ENCODE measurements at places on chromosomes 11 and 22.

DNA sequence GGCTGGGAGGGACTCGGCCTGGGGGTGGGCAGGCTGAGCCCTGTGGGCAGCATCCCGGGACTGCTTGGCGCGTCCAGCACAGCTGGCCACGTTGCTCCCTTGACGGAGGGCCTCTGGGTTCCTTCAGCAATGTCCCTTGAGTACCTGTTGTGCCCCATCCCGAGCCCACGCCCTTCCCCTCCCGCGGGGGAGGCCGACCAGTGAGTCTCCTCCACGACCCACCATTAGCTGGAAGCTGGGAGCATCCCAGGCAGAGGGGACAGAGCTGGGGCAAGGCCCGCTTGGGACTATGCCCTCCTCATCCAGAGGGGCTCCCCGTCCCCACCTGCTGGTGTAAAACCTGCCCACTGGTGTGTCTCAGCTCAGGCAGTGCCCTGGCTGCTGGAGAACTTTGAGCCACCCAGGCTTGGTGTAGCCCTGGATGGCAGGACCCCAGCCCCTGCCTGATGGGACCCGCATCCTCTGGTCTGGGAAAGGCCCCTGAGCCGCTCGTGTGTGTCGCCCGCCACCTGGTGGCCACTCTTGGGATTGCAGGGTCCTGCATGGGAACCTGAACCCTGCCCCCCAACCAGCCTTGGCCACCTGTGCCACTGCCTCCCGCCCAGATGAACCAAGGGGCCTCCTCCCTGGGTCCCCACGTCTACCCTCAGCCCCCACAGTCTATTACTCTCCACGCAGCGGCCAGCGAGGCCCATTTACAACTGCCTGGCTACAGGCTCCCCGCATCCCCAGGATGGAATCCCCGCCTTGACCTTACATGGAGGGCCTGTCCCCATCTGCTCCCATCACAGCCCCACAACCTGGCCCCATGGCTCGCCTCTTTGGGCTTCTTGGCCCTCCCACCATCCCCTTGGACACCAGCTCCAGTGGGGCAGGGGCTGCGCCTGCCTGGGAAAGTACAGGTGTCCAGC lies 16.6 kb upstream of the ARHGAP8 start:
- H3K27me3 ChIP-seq: no peaks in the 10 kb centered on the region
- no peak overlapping the region for H3K4me3 ChIP-seq
- H3K36me3 ChIP-seq: no peaks in the 10 kb centered on the region
- H3K27ac ChIP-seq: no peak overlapping the region

GRCh38 chr11:130429983-130430382 lies 1.6 kb upstream of the ADAMTS8 start:
- no peaks in the 10 kb centered on the region for H3K36me3 ChIP-seq
- H3K27ac ChIP-seq: no peak overlapping the region
- DNase-seq: no peak
- H3K4me3 ChIP-seq: no peak overlapping the region
- peaks cover 48% of the 10 kb centered on the region for H3K27me3 ChIP-seq
- H3K4me1 ChIP-seq: peaks cover 14% of the 10 kb centered on the region

DNA sequence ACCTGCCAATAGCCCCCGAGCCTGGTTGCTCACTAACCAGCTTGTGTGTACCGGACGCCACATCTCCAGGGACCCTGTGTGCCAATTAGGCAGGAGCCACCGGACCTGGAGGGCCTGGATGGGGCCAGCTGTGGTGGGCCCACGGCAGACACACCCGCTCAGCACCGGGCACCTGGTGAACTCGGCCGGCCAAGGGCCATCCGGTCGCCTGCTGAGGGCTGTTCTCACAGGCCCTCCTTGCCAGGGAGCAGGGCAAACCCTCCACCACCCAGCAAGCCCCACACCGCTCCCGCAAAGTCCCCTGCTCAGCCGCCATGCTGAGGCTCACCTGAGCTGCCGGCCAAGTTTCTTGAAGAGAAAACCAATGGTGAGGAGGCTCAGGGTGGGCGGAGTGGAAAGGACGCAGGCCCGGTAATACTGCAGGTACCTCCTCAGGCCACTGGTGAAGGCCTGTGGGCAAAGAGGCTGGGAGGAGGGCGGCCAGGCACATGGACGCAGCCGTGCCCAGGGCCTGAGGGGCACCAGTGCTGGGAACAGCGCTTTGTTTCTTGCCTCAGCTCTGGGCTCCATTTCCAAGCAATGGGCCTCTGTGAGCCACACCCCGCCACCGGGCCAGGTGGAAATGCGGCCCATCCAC lies 17.1 kb downstream of the TUBGCP6 start:
- H3K27me3 ChIP-seq: no peaks in the 10 kb centered on the region
- no peak for DNase-seq
- H3K4me3 ChIP-seq: no peak overlapping the region
- H3K36me3 ChIP-seq: peaks cover 36% of the 10 kb centered on the region
- no peaks in the 10 kb centered on the region for H3K4me1 ChIP-seq

DNA sequence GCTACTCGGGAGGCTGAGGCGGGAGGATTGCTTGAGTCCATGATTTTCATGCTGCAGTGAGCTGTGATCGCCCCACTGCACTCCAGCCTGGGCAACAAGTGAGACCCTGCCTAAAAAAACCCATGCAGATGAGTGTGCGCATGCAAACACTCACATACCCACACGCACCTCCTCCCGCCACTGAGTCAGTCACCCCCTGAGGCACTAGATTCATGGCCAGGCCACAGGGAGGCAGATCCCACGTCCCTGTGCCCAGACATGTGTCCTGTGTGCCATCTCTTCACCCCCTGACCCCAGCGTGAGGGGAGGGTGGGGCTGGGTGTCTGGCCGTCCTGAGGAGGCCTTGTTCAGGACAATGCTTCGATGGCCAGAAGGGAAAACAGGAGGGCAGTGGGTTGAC lies 15.5 kb downstream of the RELT start:
- H3K36me3 ChIP-seq: peaks cover 28% of the 10 kb centered on the region
- H3K27ac ChIP-seq: no peak overlapping the region
- no peaks in the 10 kb centered on the region for H3K27me3 ChIP-seq
- DNase-seq: no peak
- peaks cover 12% of the 10 kb centered on the region for H3K4me1 ChIP-seq
- H3K4me3 ChIP-seq: no peak overlapping the region

DNA sequence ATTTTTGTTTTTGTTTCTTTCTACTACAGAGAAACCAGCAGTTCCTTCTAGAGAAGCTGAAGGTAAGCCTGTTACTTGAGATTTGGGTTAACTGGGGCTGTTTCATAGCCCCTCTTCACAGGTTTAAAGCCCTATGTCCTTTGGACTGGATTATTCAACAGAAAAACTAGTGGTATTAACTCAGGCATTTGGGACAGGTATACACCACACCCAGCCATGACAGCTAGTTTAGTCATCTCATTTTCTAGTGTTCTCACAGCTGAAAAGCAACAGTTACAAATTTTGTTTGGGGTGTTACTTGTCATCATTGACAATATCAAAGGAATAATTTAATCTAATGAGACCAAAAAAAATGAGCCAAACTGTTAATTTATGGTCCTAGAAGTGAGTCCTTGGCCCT lies 14.0 kb downstream of the LAYN start:
- DNase-seq: no peak
- H3K27me3 ChIP-seq: peaks cover 29% of the 10 kb centered on the region
- no peak overlapping the region for H3K27ac ChIP-seq
- H3K4me3 ChIP-seq: no peak overlapping the region
- H3K36me3 ChIP-seq: peaks cover 9% of the 10 kb centered on the region
- H3K4me1 ChIP-seq: no peaks in the 10 kb centered on the region

GRCh38 chr22:18987765-18988164 lies 51.7 kb upstream of the PRODH start:
- H3K27me3 ChIP-seq: no peaks in the 10 kb centered on the region
- no peak overlapping the region for H3K4me3 ChIP-seq
- no peaks in the 10 kb centered on the region for H3K4me1 ChIP-seq
- DNase-seq: no peak
- H3K27ac ChIP-seq: no peak overlapping the region
- H3K36me3 ChIP-seq: no peaks in the 10 kb centered on the region

- no peak overlapping the region for H3K4me3 ChIP-seq
- peaks cover 26% of the 10 kb centered on the region for H3K27me3 ChIP-seq
- DNase-seq: no peak
- H3K27ac ChIP-seq: no peak overlapping the region
Measured at GRCh38 chr11:44018829-44019228, 29.0 kb upstream of the ACCSL start.

DNA sequence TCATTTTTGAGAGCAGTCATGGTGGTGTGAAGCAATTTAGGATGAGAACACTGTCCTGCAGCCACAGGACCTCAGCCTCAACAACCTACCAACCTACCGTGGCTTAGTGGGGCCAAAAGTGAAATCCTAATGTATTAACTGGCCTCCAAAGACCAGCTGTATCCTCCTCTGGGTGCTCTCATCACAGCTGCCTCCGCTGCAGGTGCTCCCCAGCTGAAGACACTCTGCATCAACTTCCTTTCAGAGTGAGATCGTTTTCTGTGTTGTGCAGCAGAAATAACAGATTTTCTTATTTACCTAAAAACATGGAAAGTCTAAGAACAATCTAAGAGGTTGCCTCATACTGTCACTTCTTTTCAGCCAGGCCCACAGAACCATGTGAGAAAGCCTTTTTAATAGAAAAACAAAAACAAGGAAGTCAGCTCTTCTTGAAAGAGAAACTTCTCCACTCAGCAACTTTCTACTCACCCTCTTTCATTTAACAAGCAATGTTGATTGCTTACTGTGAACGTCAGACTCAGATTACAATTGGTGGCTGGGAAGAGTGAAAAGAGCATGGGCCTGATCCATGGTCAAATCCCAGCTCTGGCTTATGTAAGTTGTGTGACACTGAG lies 136.1 kb downstream of the TENM4 start:
- no peaks in the 10 kb centered on the region for H3K36me3 ChIP-seq
- H3K27ac ChIP-seq: no peak overlapping the region
- no peak for DNase-seq
- no peaks in the 10 kb centered on the region for H3K27me3 ChIP-seq
- no peak overlapping the region for H3K4me3 ChIP-seq

GRCh38 chr11:11070976-11071375 lies 213.1 kb upstream of the ZBED5 start:
- no peaks in the 10 kb centered on the region for H3K36me3 ChIP-seq
- H3K27me3 ChIP-seq: no peaks in the 10 kb centered on the region
- H3K27ac ChIP-seq: no peak overlapping the region
- no peak overlapping the region for H3K4me3 ChIP-seq
- no peak for DNase-seq

- H3K4me1 ChIP-seq: peaks cover 4% of the 10 kb centered on the region
- DNase-seq: peak; percentile 12
- H3K27ac ChIP-seq: no peak within 1 kb of the TSS
- H3K27me3 ChIP-seq: peaks cover 31% of the 10 kb centered on the region
Measured at GRCh38 chr11:100687054-100687629, at the start of gene ARHGAP42. Gene ARHGAP42, plus strand, starts transcription at chr11:100687288. Its CDS starts 391 bp downstream, at chr11:100687679.
